ENCODE measurements at places on chromosomes 13 and 19. TPM values are rescaled to one million over a fixed set of nuclear protein-coding genes. Genes with fewer than 3 reads are reported as not detected.

- no peak for DNase-seq
Measured at GRCh38 chr19:40383668-40384248, 6.2 kb downstream of the HIPK4 start.

DNA sequence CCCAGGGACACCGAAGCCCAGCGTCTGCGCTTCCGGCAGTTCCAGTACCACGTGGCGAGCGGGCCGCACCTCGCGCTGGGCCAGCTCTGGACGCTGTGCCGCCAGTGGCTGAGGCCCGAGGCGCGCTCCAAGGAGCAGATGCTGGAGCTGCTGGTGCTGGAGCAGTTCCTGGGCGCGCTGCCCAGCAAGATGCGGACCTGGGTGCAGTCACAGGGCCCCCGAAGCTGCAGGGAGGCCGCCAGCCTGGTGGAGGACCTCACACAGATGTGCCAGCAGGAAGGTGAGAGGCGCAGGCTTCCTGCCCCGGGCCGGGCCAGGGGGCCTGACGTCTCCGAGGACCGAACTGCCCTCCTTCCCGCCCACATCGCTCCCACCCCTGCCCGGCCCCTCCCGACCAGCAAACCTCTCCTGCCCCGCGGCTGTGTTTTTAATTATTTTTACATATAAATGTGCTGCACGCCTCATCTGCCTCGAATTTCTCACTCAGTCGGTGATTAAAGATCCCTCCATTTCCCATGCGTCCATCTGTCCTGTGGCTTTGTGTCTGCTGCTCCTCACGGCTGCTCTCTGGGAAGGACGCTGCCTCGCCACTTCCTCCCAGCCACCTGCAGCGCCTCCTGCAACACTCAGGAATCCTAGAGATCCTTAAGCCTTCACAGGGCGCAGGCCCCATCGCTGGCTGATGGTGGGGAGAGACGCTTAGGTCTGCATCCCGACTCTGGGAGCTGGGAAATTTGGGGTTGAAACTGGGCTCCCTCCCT is 4.3 kb downstream of the ZSCAN1 start:
- no peak for DNase-seq

Gene CCDC70
- total RNA-seq: not detected

GRCh38 chr19:15197942-15198341 is 2.9 kb downstream of the NOTCH3 start:
- DNase-seq: no peak

Gene PDCD2L
- total RNA-seq: 10.8 TPM

DNA sequence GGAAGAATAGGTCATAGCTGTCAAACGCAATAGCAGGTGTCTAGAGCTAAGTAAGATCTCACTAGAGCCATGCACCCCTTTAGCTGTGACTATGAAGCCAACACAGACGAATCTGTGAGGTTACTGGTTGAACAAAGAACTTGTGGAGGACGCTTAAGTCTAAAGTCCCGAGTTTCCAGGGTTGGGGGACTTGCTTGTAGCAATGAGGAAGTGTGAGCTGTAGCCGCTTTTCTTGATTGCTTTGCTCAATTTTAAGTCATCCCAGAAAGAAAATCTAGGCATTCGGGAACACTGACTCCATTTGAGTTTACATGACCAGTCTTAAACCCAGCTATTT is 1.6 kb downstream of the GPC5 start:
- no peak for DNase-seq

Gene LRRC63
- 0.49 TPM for total RNA-seq

Gene IGFL1
- total RNA-seq: 7.9 TPM

Gene FGF21
- not detected for total RNA-seq

Gene NKG7
- total RNA-seq: 3.4 TPM

GRCh38 chr19:15432018-15432494 is 13.3 kb upstream of the AKAP8L start:
- no peak for DNase-seq

GRCh38 chr19:13099073-13099999 is 3.3 kb downstream of the LYL1 start:
- DNase-seq: no peak
